Stimulated activated CD4-positive, alpha-beta T cell treated with anti-CD3 and anti-CD28 coated beads, Interleukin-1b, Interleukin-23, amount 100 ng/mL, for 1 hour (primary cell): ENCODE measurements at places on chromosomes 13 and 19.

GRCh38 chr13:28245465-28245864 lies 107.1 kb downstream of the PAN3 start:
- no peak for DNase-seq

DNA sequence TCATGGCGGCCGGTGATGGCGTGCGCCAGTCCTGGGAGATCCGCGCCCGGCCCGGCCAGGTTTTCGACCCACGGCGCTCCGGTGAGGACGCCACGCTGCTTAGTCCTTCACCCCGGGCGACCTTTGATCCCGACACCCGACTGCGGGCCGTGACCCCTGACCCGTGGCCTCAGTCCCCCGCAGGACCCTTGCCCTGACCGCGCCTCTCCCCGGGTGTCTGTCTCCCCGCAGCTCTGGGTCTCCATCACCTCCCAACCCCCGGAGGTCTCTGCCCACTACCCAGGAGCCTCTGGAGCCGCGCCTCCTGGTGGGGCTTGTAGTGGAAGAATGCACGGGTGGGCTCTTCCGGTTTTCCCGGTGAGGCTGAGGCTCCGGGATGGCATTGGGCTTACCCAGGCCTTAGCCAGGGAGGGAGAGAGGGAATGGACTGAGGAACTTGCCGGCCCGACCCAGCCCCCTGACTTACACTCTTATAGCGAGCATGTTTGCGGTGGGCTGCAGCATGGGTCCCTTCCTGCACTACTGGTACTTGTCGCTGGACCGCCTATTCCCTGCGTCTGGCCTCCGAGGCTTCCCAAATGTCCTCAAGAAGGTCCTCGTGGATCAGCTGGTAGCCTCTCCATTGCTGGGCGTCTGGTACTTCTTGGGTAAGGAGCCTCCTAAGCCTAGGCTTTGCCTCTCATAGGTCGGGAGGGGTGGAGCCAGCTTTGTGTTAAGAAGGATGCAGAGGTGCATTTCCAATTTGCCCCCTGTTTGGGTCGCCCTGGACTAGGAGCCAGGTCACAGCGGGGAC lies 566 bp downstream of the MPV17L2 start:
- no peak for DNase-seq

DNA sequence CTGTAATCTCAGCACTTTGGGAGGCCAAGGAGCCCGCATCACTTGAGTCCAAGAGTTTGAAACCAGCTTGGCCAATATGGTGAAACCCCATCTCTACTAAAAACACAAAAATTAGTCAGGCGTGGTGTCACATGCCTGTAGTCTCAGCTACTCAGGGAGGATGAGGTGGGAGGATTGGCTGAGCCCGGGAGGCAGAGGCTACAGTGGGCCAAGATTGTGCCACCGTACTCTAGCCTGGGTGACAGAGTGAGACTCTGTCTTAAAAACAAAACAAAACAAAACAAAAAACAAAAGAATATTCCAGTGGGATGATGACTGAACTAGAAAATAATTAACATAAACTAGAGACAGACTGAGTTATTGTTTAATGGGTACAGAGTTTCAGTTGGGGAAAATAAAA lies 81.7 kb upstream of the ABCC4 start:
- no peak for DNase-seq

DNA sequence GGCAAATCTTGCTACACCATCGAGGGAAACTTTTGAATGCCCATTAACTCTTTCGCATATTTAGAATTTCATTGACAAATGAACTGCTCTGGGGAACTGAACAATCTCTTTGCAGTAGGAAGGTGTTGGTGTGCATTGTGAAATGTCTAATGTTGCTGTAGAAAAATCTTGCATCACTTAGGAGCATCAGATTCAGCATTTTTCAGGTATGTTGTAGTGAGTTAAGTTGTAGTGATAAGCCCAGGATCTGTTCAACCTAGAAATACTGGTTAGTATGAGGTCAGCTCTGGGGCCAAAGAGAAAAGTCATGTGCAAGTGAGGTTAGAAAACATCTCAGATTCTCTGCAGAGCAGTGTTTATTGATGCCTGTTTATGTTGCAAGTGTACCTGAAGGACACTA lies 4.1 kb downstream of the FRY start:
- no peak for DNase-seq

GRCh38 chr13:113889467-113889866 lies 25.6 kb upstream of the GAS6 start:
- DNase-seq = no peak

- no peak for DNase-seq
Observed at GRCh38 chr19:11612816-11613511, 15.7 kb downstream of the ZNF627 start.
